ENCODE measurements at places on chromosomes 3 and 15. TPM values are rescaled to one million over a fixed set of nuclear protein-coding genes. Genes with fewer than 3 reads are reported as not detected.

Gene DHFR2
- total RNA-seq, result 7.8 TPM

Gene TM6SF1
- total RNA-seq, result 4.7 TPM

Gene GUCA1C
- total RNA-seq, result not detected

Gene GHSR
- not detected for total RNA-seq

Gene RPL15
- total RNA-seq, result 2,276 TPM

Gene CCDC9B
- total RNA-seq, result 9.0 TPM

Gene CIB1
- total RNA-seq, result 104 TPM

Gene CLDN18
- 0.57 TPM for total RNA-seq

Gene C3orf22
- 4.9 TPM for total RNA-seq

Gene CSPG5
- total RNA-seq, result 1.2 TPM

Gene AADACL2
- 0.62 TPM for total RNA-seq

Gene THPO
- total RNA-seq, result not detected

Gene P3H2
- total RNA-seq, result 82.8 TPM

Gene FANCD2OS
- 1.1 TPM for total RNA-seq

Gene TIMP4
- total RNA-seq, result 9.7 TPM

Gene ARPP21
- total RNA-seq, result not detected

Gene BSN
- total RNA-seq, result 0.82 TPM

Gene PODXL2
- total RNA-seq, result 63.9 TPM

Gene NAA80
- total RNA-seq, result 28.0 TPM

Gene RUBCN
- total RNA-seq, result 32.2 TPM

Gene ANKRD63
- not detected for total RNA-seq
